Keratinocyte (primary cell): ENCODE measurements at places on chromosomes 11 and 22. TPM values are rescaled to one million over a fixed set of nuclear protein-coding genes. Genes with fewer than 3 reads are reported as not detected.
A peak's percentile ranks its signal among the peaks of the same experiment; 100 is the strongest.

OR8D1 gene
- not detected in 3 replicates for polyA plus RNA-seq

ADM2 gene
- polyA plus RNA-seq, result 0.21 to 0.54 TPM (median 0.27 TPM) in 3 replicates

DNA sequence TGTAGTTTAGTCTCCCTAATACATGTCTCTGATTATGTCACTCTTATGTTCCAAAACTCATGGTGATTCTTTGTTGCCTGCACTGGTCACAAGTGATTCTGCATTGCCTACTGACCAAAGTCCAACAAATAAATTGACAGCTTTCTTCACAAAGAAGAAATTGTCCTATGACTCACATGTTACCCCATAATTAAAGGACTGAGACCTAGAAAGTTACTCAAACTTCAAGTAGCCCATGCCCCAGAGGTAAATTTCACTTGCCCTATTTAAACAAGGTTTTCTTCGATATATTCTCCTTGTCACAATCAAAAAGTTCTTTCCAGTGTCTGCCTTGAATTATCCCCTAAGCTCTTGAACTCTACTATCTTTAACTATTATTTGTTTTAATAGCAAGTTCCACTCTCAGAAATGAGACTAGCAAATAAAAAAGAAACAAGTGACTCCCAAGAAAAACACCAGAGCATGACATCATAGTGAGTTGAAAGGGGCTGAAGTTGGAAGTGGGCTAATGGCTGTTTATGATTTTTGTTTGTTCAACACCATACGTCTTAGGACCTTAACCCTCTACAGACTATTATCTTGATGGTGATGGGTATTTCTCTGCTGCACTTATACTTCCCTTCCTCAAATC lies 94.5 kb upstream of the BLID start:
- no peak overlapping the region for H3K4me3 ChIP-seq
- no peaks in the 10 kb centered on the region for H3K27me3 ChIP-seq
- H3K27ac ChIP-seq, result no peak overlapping the region
- no peak for DNase-seq
- H3K36me3 ChIP-seq, result no peaks in the 10 kb centered on the region

GRCh38 chr11:35661534-35661933 lies 1.0 kb upstream of the TRIM44 start:
- no peak for DNase-seq
- H3K27me3 ChIP-seq, result no peaks in the 10 kb centered on the region
- H3K27ac ChIP-seq, result peak overlapping the region; percentile 83
- H3K36me3 ChIP-seq, result no peaks in the 10 kb centered on the region
- H3K4me1 ChIP-seq, result peaks cover 18% of the 10 kb centered on the region
- peak overlapping the region; percentile 75 for H3K4me3 ChIP-seq

DNA sequence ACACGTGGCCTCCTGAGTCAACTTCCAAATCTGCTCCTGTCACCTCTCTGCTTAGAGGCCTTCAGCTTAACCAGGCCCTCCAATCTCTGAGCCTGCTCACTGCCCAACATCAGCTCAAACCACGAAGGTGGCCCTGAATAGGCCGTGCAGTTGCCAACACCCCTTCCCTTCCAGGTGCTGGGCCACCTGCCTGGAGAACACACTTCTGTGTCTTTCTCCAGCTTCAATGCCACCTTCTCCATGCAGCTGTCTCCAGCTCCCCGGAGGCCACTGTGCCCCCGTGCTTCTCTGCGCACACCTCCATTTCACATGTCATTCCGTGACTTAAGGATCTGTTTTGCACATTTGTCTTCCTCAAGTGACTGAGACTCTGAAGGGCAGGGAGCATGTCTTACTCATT lies 5.3 kb downstream of the RELA start:
- DNase-seq, result no peak
- no peak overlapping the region for H3K27ac ChIP-seq
- peaks cover 57% of the 10 kb centered on the region for H3K36me3 ChIP-seq
- H3K4me1 ChIP-seq, result peaks cover 15% of the 10 kb centered on the region

MMP13 gene
- 0.05 TPM in 1 of 3 replicates, not detected in the others for polyA plus RNA-seq

APIP gene
- polyA plus RNA-seq, result 4.5 to 10.9 TPM (median 6.9 TPM) in 3 replicates

APOBEC3H gene
- polyA plus RNA-seq, result 0.14 to 0.51 TPM (median 0.41 TPM) in 3 replicates

DNA sequence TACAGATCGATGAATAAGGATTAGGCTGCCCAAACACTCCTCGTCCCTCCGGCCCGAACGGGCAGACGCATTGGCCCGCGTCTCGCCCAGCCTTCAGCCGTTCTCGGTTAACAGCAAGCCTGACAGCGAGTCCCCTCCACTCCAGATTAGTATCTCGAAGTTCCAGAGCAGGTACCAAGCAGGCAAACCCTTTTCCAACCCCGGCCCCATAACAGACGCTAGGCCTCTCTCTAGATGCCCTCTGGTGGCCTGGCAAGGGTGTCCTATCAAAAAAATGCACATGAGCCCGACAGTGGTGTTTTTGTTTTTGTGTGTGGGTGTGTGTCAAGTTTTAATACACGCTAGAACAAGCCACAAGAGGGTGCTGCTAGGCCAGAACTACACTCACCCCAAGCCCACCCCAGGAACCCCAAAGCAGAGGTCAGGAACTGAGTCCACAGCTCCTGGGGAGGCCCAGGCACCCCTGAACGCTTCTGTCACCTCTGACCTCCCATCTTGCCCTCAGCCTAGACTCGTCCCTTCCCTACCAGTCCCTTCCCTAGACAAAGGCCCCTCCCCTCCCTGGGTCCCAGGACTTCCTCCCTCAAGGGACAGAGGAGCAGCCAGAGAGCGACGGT lies 658 bp upstream of the ARFGAP2 start:
- H3K4me1 ChIP-seq, result peaks cover 20% of the 10 kb centered on the region
- peak overlapping the region; percentile 92 for H3K27ac ChIP-seq
- H3K27me3 ChIP-seq, result no peaks in the 10 kb centered on the region
- DNase-seq, result peak; percentile 46

GRCh38 chr11:133023232-133023631 lies 509.1 kb downstream of the OPCML start:
- H3K4me3 ChIP-seq, result no peak overlapping the region
- H3K36me3 ChIP-seq, result no peaks in the 10 kb centered on the region

GRCh38 chr11:1473786-1474185 lies 12.8 kb downstream of the MOB2 start:
- no peak overlapping the region for H3K4me3 ChIP-seq
- no peaks in the 10 kb centered on the region for H3K4me1 ChIP-seq
- H3K27me3 ChIP-seq, result no peaks in the 10 kb centered on the region
- peaks cover 33% of the 10 kb centered on the region for H3K36me3 ChIP-seq

GRCh38 chr11:45092901-45093760 lies 53.3 kb upstream of the PRDM11 start:
- H3K27ac ChIP-seq, result peak overlapping the region; percentile 59
- H3K27me3 ChIP-seq, result no peaks in the 10 kb centered on the region
- H3K4me3 ChIP-seq, result no peak overlapping the region
- no peak for DNase-seq

- no peak overlapping the region for H3K4me3 ChIP-seq
- no peak for DNase-seq
- H3K27me3 ChIP-seq, result peaks cover 21% of the 10 kb centered on the region
- H3K36me3 ChIP-seq, result no peaks in the 10 kb centered on the region
- H3K4me1 ChIP-seq, result peaks cover 6% of the 10 kb centered on the region
These were observed 8.3 kb downstream of the GAL3ST1 start for GRCh38 chr22:30566125-30566524.

DNA sequence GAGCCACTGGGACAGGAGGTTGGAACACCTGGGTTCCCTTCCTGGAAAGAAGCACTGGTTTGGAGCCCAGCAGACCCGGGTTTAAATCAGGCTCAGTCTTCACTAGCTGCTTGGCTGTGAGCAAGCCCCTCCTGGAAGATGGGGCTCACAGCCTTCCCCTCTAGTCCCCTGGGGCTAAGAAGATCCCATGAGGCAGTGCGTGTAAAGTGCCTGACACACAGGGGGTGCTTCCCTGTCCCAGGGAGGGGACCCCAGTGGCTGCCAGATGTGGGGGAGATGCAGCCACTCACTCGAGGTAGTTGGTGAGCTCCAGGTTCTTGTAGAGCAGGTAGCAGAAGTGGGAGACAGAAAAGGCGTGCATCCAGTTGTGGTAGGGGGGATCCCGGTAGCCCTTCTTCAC lies 93.2 kb downstream of the PDE2A start:
- peaks cover 4% of the 10 kb centered on the region for H3K27me3 ChIP-seq
- H3K27ac ChIP-seq, result no peak overlapping the region
- H3K4me1 ChIP-seq, result peaks cover 10% of the 10 kb centered on the region

DNA sequence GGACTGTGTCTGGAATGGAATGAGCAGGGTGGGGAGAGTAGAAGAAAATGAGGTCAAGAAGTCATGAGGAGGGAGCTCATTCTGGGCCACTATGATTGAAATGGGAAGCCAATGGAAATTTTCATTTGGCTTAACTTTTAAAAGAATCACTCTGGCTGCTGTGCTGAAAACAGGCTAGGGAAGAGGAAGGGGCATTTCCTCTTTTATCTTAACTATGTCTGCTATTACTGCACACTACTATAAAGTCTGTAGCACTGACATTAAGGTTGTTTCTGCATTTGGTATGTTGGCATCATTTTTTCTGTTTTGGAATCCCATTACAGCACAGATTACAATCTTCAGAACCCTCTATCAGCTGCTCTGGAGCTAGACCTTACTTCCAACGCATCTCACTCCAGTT lies 8.2 kb downstream of the PATL1 start:
- no peak overlapping the region for H3K4me3 ChIP-seq
- H3K27ac ChIP-seq, result no peak overlapping the region
- H3K36me3 ChIP-seq, result peaks cover 34% of the 10 kb centered on the region
- H3K27me3 ChIP-seq, result no peaks in the 10 kb centered on the region
- no peaks in the 10 kb centered on the region for H3K4me1 ChIP-seq
- no peak for DNase-seq

GPHA2 gene
- 0.08 TPM in 1 of 3 replicates, not detected in the others for polyA plus RNA-seq

PATL1 gene
- 20.5 to 51.3 TPM (median 31.1 TPM) in 3 replicates for polyA plus RNA-seq

PARVG gene
- not detected in 3 replicates for polyA plus RNA-seq

CALCA gene
- not detected in 3 replicates for polyA plus RNA-seq
